ENCODE measurements at places on chromosomes 1 and 21. TPM values are rescaled to one million over a fixed set of nuclear protein-coding genes. Genes with fewer than 3 reads are reported as not detected.

The CDK18 gene
- 12.7 TPM for total RNA-seq

The ZNF683 gene
- total RNA-seq = not detected

The TDRD5 gene
- total RNA-seq = not detected

The CD1B gene
- total RNA-seq = not detected

The MATN1 gene
- total RNA-seq = not detected

The OR14K1 gene
- total RNA-seq = not detected

The CHI3L2 gene
- not detected for total RNA-seq

The TRAF3IP3 gene
- total RNA-seq = 0.11 TPM

The IL20 gene
- 13.7 TPM for total RNA-seq

The MIXL1 gene
- total RNA-seq = not detected

The SSU72 gene
- 156 TPM for total RNA-seq

The SERPINC1 gene
- total RNA-seq = not detected

The ADAM30 gene
- total RNA-seq = not detected

The MROH9 gene
- total RNA-seq = not detected

The LCE2B gene
- not detected for total RNA-seq

The BROX gene
- total RNA-seq = 37.7 TPM

The CELA3B gene
- not detected for total RNA-seq

The PCSK9 gene
- total RNA-seq = 265 TPM

The TSPAN2 gene
- 0.78 TPM for total RNA-seq

The IL19 gene
- total RNA-seq = not detected

The ATAD3B gene
- 49.1 TPM for total RNA-seq

The BRINP3 gene
- not detected for total RNA-seq

The KCNJ15 gene
- total RNA-seq = 36.6 TPM

The GPX7 gene
- 6.1 TPM for total RNA-seq

The LMOD1 gene
- not detected for total RNA-seq

The RCOR3 gene
- total RNA-seq = 9.4 TPM

The ABCA4 gene
- 3.2 TPM for total RNA-seq

Measured in hair follicular keratinocyte (primary cell).